Right ventricle myocardium superior (tissue), 1 donor: ENCODE measurements at places on chromosomes 16 and 17. TPM values are rescaled to one million over a fixed set of nuclear protein-coding genes. Genes with fewer than 3 reads are reported as not detected.

SLC12A3 gene
- total RNA-seq = not detected

GRCh38 chr17:73686961-73687360, 42.7 kb upstream of the SDK2 start:
- no peak for DNase-seq

DNA sequence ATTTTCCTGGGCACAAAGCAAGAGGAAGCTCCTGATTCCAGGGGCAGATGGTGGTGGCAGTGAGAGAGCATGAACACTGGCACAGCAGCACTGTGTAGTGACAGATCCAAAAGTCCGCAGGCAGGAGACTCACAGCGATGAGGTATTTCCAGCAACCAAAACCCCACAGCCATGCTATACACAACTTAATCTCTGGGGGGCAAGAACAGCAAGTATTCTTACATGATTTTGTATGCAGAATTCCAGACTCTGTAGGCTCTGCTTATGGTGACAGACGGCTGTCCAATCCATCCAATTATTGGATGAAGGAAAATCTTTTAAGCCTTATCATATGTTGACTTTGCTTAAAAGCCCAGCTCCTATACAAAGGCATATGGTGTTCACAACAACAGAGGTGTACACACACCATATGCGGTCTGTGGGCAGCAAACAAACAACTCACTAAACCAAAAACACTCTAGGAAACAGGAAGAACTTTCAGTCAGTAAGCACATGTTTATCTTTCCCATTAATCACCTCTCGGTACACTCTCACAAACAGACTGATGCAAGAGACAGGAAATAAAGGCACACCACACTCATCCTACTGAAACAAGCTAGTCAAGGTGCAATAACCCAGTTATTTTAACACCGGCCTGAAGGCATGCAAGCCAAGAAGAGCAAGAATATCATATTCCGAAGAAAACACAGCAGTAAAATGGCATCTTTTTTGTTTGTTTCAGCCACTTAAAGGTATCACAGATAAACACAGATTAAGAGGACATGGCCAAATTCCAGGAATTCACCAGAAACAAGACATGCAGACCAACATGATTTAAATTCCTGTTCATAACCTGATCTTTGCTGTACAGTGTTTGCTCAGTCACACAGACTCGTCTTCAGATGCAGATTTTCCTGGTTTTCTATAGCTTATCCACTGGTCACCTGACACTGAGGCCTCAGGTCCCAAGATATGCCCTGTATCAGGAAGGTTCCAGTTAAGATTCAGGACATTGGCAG, 47.8 kb downstream of the ERN1 start:
- DNase-seq = no peak

GRCh38 chr17:76531486-76532038, 5.9 kb downstream of the CYGB start:
- no peak for DNase-seq
